Kasumi-1 (cell line): ENCODE measurements at places on chromosomes 6 and 20.

DNA sequence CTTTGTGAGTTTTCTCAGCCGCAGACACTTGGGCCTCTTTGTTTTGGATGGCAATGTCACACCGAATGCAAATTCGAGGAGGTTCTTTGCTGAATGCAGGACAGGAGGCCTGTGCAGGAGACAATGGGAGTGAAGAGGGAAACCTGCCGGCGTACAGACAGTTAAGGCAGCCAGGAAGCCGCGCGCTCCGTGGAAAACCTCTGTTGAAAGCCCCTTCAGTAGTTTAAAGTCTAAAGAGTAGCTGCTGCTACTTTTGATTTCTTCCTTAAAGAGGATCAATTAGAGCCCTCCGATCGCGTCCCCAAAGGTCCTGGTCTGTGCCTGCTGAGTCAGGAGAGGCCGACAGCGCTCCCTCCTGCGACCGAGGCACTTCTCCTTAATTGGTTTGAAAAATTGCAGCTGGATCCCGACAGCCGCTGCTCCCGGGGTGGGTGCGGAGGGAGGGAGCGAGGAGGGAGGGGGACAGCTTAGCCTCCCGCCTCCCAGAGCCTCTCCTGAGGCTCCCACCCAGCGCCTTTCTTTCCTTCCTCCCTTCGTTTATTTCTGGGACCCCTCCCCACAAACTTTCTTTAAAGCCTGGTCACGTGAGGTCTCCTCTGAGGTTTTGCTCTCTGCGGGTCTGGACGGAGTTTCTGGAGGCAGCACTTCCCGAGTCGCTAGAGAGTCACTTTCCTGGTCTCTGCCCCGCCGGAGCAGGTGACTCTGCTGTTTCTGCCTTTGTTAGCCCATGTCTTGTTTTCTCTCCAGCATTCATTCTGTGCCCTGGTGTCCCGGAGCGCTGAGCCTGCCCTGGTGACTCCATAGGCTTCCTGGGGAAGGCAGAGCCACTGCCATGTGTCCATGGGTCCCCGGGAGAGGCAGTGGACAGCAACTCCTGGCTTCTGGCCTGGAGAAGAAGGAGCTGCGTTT lies 22.3 kb upstream of the RPP40 start:
- peak; percentile 97 for DNase-seq

DNA sequence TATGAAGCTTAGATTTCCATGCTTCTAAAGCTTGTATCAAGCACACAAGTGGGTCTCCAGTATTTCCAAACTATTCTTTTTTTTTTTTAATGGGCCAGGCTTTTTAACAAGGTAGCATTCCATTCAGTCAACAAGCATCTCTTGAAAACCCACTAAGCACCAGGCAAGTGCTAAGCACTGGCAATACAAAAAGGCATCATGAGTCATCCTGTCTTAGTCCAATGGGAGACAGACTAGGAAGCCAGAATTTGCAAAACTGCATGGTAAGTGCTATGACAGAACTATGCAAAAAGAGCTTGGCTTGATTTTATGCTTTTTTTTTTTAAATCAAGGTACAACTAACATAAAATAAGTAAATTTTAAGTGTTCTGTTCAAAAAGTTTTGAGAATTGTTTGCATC lies 109.3 kb upstream of the DST start:
- no peak for DNase-seq

DNA sequence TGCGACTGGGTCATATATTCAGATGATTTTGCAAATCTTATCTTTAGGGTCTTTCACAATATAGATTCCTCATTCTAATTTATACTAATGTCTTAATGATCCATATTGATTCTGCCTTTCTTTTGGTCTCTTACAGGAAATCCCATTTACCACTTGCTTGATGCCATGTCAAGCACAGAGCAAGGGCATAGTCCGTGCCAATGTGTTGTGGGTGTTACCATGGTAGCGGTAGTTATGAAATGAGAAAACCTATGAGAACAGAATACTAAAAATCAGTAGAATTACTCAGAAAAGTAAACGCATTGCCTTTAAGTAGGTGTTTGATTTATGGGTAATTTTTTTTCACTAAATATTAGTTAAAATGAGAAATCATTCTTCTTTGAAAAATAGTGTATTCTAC lies 153.9 kb upstream of the RAB32 start:
- DNase-seq, result no peak

DNA sequence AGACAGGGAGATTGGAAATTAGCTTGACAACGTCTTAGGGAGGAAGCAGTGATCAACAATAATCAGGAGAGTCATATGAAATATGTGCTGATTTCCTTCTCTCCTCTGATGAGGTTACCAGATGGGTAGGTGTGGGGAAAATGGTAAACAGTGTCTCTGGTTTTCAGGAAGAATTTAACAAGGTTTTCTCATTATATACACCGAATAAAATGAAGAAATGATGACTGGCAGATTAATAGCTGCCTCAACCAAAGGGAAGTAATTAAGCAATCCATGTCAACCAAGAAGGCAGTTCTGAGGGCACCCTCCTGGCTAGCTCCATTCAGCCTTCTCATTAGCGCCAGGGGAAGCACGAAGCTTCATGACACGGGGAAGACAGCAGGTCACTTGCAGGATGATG lies 12.7 kb upstream of the RAMACL start:
- no peak for DNase-seq

DNA sequence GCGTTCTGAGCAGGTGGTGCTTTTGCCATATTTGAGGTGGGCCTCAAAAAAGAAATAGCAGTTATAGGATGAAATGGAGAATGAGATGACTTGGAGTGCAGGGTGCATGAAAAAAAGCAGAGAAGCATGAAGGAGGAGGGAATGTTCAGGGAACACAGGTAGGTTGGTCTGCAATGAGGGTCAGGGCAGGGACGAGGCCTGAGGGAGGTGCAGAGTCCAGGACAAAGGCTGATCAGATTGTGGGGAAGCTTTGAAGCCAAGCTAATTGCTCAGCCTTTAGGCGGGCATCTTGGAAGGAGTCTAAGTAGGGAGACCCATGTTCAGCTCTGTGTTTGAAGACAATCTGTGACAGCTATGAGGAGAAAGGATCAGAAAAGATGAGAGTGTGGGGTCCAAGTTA lies 12.0 kb downstream of the TRAM2 start:
- DNase-seq, result no peak

DNA sequence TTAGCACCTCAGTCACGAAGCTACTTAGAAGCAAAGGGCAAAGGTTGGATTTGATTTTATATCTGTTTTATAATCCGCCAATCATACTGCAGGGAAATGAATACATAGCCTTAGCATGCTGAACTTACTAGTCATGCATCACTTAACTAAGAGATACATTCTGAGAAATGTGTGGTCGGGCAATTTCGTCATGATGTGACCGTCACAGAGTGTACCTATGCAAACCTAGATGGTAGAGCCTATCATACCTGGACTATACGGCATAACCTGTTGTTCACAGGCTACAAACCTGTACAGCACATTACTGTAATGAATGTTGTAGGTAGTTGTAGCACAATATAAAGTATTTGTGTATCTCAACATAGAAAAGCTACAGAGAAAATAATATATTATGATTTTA lies 345.2 kb upstream of the RGS17 start:
- no peak for DNase-seq

DNA sequence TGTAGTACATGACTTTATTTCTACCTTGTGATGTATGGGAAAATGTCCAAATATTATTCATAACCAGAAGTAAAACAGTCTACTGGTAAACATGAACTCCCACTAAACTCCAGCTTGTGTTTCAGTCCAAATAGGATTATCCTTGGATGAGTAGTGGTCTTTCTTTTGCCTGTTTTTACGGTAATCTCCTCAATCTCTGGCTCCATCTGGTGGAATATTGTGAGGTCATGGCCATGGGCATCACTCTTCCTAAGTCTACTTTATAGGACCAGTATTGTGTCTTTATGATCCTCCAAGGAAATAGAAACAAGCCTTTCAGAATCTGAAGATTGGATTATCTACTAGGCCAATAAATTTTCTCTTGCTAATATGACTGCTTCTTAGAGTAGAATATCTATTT lies 505.0 kb downstream of the BMP2 start:
- DNase-seq, result no peak

GRCh38 chr20:59175002-59175401 lies 11.4 kb downstream of the ZNF831 start:
- no peak for DNase-seq

GRCh38 chr6:138622967-138623366 lies 123.7 kb upstream of the NHSL1 start:
- DNase-seq, result no peak

DNA sequence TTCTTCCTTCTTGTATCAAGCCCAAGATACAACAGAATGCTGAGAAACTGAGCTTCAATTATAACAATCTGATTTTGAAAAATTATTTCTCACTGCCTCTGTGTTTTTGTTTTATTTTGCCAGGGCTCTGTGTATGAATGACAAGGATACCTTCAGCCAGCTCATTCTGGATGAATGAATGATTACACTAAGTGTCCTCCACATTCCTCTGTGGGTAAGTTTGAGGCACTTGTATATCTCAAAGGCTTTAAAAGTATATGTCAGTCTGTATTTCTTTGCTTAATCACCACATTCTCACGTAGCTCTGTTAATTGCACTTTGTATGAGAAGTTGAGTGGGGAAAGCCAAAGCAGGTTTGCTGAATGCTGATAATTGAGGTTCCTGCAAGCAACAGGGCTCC lies 95.1 kb downstream of the TIAM2 start:
- no peak for DNase-seq

DNA sequence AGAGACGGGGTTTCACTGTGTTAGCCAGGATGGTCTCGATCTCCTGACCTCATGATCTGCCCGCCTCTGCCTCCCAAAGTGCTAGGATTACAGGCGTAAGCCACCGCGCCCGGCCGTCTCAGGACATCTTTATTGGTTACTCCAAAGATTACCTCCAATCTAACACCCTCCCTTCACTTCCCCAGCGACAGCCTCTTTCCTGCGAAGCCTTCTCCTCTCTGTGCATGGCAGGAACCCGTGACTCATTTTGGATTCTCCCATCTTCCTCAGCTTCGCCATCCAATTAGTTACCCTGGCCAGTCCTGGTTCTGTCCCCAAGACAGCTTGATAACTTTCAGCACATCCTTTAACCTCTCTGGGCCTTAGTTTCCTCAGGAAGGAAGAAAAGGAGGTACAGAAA lies 51.3 kb upstream of the TOX2 start:
- no peak for DNase-seq

- no peak for DNase-seq
These were observed 48.7 kb downstream of the MAP7 start for GRCh38 chr6:136501514-136501913.

GRCh38 chr20:30811885-30812671 lies 445.4 kb upstream of the DEFB115 start:
- DNase-seq, result peak; percentile 64

DNA sequence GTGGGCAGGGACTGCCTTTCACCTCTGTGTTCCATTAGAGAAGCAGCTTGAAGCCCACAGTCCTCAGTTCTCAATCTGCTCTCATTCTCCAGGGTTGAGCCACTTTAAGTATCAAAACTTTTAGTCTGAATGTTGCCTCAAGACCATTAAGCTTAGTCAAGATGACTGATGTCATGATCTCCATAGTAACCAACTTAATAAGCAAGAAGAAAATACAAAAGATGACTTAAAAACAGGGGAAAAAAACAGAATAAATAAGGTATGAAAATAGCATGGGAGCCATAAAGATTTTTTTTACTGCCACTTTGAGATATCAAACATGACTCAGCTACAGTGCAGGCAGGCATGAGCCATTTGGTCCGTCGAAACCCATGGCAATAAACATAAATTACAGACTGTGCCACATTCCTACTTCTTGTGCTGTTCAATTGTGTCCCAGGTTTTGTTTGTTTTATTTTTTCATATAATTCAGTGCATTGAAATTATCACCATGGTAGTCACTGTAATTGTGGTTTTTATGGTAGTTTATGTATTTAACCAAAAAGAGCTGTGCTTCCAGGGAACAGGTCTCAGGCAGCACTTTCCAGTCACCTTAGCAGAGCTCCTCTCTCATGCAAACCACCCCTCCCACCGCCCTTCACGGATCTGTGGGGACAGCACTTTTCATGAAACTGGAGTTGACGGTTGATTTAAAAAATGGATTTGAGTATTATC lies 156.5 kb upstream of the INSM1 start:
- DNase-seq, result no peak

DNA sequence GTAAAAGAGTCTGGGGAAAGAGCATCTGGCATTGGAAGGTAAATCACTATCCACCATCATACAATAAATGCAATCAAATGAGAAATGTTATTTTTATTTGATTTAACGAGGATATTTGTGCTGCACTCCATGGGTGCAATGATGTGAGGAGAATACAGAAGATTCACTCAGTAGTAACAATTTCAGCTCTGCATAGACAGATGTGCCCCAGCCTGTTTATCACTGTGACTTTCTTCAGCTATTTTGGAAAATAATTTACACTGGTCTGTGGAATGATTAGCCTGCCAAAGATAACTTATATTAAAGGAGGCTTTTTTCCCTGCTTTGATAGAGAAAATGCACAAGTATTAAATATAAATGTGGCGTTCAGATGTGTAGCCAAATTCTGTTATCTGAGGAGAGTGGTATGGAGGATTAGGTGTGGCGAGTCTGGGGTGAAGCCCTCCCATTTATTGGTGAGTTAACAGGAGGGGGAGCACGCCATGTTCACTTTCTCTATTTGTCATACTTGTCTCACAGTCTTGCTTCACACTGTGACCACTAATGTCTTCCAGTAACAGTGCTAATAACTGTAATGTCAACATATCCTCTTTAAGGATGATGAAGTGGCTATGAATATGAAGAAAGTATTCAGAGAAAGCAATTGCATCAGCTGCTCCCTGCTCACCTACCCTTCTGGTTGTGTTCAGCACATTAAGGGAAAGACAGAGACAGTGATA lies 645.6 kb downstream of the MMUT start:
- no peak for DNase-seq

DNA sequence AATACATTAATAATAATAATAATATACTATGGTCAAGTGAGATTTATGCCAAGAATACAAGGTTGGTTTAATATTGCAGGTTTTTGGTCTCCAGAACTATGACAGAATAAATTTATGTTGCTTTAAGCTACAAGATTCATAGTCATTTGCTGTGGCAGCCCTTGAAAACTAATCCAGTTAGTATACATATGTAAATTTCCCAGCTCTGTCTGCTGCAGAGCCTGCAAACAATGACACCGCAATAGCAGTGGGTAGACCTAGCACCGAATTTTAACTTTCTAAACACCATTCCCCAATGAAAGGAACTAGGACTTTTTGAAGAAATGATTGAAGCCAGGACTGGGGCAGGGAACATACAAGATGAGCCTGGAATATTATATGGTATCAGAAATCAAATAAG lies 647.7 kb upstream of the NRSN1 start:
- no peak for DNase-seq

- peak; percentile 22 for DNase-seq
These were observed 14.9 kb upstream of the FAM210B start for GRCh38 chr20:56343861-56344381.

DNA sequence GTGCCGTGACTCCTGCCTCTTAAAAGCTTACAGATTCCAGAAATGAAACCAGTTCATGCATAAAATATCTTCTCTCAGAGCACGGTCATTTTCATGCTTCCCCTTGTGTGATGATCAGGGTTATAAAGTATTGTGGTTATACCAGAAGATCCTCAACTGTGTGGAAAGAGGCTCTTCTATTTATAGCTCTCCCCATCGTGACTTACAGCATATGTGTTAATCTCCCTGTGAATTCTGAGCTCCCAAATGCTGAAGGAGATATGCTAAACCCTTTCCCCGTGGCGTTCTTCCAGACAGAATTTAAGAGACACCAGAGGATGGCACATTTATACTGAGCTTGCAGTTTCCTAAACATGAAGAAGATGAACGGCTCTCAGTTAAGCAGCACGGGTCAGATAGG lies 158.8 kb downstream of the CDH26 start:
- peak; percentile 83 for DNase-seq

- no peak for DNase-seq
These were observed 55.1 kb downstream of the IRF4 start for GRCh38 chr6:446418-447366.
